ENCODE measurements at places on chromosomes 2 and 18. TPM values are rescaled to one million over a fixed set of nuclear protein-coding genes. Genes with fewer than 3 reads are reported as not detected.
A peak's percentile ranks its signal among the peaks of the same experiment; 100 is the strongest.

Gene CCL20
- total RNA-seq: not detected

Gene KCNIP3
- 7.5 TPM for total RNA-seq

DNA sequence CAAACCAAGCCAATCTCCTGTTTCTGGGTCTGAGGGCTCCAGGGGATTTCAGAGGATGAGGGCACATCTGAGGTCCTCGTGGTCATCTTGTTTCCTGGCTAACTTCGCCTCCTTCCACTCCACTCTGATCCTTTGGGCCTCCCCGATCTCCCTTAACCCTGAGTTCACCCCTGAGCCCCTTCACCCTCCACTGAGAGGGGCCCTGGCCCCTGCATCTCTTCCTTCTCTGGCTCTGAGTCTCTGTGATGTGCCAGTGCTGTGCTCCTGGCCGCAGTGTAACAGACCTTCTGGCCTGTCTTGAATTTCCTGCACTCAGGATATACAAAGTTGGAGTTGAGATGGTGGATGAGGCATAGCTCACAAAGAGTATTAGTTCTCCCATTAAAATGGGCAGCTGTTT lies 84.7 kb upstream of the BOD1L2 start:
- DNase-seq: no peak

Gene ZNF521
- 169 TPM for total RNA-seq

DNA sequence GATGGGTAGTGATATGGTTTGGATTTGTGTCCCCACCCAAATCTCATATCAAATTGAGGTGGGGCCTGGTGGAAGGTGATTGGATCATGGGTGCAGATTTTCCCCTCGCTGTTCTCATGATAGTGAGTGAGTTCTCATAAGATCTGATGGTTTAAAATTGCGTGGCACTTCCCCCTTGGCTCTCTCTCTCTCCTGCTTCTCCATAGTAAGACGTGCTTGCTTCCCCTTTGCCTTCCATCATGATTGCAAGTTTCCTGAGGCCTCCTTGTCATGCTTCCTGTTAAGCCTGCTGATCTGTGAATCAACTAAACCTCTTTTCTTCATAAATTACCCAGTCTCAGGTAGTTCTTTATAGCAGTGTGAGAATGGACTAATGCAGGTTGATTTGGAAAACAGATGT lies 223.2 kb upstream of the APCDD1 start:
- no peak for DNase-seq

Gene C2orf72
- not detected for total RNA-seq

GRCh38 chr2:239768907-239769553 lies 256.1 kb downstream of the NDUFA10 start:
- no peak for DNase-seq

DNA sequence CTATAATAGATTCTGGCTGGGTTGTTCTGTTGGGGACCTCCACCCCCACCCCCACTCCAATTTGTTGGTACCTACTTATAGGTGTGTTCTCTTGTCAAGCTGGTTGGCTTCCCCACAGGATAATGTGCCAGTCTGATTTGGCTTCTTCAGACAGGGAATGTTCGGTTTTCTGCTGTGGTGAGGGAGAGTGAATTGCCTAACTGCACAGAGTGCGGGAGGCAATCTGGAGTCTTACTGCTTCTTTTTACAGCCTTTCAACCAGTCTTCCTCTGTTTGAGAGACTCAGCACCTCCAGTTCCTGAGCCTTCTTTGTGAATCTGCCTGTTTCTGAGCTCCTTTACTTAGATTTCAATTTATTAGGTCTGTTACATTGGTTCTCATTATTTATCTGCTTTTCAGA lies 27.4 kb upstream of the SNORC start:
- DNase-seq: no peak

- DNase-seq: no peak
Observed at GRCh38 chr18:7658701-7659100, 91.6 kb downstream of the PTPRM start.

Gene CCDC74A
- 0.27 TPM for total RNA-seq

DNA sequence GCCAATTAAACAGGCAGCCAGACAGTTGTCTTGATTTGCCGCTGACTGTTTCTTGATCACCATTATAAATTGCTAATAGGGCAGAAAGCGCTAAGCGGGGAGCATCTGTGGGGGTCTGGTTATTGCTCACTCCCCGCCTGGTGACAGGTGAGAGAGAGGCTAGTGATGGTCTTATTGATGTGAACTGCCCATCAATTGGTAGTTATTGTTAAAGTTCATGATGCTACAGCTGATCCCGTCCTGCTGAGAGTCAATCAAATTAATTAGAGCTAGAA lies 148.5 kb downstream of the LNPK start:
- no peak for DNase-seq

- DNase-seq: no peak
Observed at GRCh38 chr2:28780496-28780895, 28.9 kb downstream of the PPP1CB start.

DNA sequence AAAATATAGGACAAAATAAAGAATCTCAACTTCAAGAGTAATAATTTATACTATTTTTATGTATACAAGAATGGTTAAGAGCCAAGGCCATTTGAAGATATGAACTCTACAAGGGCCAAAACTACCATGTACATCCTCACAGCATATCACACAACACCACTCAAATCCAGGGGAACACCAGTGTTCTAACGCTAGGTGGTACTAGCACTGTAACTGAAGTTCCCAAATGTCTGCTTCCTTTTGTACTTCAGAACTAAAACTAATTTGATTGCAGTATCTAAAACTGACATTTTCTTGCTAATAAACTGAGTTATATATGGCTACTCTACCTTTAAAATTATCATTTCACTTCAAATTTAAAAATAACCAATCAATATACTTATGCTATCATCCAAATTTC lies 47.0 kb downstream of the REV1 start:
- DNase-seq: no peak

- no peak for DNase-seq
Observed at GRCh38 chr2:120866483-120867140, 130.9 kb downstream of the GLI2 start.

Gene CFAP221
- not detected for total RNA-seq

Gene GALNT5
- 0.27 TPM for total RNA-seq

Gene C1QL2
- not detected for total RNA-seq

- peak; percentile 53 for DNase-seq
Observed at GRCh38 chr2:233867993-233868532, at the start of gene MSL3B. MSL3B (minus strand) TSS chr2:233868386.

Gene SLC4A3
- under 0.01 TPM for total RNA-seq

DNA sequence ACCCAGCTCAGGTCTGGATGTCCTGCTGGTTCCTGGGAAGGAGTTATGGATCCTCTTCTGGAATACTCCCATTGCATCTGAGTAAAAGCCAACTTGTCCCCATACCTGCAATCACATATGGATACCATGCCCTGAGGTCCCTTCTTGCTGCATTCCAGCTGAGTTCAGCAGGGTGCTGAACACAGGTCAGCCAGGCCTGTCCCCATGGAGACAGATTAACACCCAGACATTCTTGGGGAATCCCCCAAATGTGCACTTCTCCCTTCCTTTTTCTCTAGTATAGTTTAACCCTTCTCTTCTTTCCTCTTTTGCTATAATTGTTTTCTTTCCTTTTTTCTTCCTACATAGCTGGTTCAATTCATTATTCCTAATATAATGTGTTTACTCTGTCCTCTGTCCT lies 799.6 kb upstream of the HS6ST1 start:
- DNase-seq: no peak

DNA sequence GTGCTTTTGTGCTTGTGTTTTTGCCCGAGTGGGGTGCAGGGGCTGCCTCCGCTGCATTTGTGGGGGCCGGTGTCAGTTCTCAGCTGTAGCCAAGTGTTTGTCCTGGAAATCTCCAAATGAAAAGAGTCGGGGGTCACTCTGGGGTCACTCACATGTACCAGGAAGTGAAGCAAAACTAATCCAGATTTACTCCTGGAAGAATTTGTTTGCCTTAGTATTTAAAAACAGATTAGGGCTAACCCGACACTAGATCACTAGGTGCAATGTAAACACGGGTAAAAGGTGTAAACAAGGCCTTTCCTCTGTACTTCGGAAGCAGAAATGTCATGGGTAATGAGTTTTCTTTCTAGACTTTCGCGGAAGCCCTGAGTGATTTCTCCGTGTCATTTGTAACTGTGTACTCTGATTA lies 50.3 kb downstream of the GBX2 start:
- no peak for DNase-seq

Gene MEP1B
- total RNA-seq: not detected

DNA sequence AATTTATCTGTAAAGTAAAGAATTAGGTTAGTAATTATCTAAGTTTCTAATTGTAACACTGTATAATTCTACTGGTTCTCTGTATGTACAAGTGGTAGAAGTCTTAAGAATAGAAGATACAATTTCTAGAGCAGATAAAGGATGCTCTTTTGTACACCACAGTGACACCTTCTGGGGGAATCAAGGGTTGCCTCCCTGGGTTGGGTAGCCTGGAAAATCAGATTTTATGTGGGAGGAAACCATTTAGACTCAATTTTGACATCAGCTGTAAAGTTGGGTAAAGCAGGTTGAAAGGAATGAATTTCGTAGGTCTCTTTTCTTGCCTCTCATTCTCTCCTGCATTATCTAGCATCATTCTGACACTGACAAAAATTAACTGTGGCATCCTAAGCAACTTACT lies 354.8 kb downstream of the DCC start:
- DNase-seq: no peak

DNA sequence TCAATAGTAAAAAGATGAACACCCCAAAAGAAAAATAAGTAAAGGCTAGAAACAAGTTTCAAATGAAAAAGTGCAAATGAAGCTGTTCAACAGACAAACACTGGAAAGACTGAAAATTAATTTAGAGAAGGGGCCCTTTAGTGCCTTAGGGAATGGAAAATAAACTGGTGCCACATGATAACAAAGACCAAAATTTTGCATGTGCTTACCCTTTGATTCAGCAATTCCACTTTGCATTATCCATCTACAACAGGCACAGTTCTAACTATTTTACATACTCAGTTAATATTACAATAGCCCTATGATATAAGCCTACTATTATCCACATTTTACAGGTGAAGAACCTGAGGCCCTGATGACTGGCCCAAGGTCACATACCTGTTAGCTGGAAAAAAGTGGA lies 183.9 kb downstream of the NBAS start:
- DNase-seq: no peak

DNA sequence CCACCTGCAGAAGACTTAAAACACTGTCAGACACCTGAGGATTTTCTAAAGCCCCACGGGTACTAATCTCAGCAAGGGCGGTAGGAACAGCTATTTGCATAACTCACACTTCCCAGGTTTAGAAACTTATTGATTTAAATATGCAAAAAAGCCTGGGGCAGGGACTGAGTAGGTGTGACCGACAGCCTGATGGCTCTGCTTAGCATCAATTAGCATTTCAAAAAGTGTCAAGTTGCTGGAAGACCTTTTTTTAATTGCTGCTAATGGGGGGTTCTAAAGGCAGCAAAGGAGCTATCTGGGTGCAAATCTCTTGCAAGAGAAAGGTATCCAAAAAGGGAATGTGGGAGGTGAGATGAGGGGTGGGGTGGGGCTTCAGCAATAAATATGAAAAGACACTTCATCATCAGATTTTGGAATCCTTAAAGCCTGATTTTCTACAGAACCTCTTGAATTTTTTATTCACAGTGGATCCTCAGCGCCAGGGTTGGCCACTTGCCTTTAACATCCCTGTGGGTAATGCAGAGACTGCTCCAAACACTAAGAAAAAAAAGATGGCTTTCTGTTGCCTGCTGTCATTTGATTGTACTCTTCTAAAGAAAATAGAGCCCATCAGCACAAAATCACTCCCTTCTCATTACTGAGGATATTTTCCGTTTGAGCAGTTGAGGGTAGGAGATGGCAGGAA lies 121.1 kb upstream of the RMP24 start:
- DNase-seq: no peak

Gene AMER3
- total RNA-seq: under 0.01 TPM

Gene PRSS56
- total RNA-seq: not detected

DNA sequence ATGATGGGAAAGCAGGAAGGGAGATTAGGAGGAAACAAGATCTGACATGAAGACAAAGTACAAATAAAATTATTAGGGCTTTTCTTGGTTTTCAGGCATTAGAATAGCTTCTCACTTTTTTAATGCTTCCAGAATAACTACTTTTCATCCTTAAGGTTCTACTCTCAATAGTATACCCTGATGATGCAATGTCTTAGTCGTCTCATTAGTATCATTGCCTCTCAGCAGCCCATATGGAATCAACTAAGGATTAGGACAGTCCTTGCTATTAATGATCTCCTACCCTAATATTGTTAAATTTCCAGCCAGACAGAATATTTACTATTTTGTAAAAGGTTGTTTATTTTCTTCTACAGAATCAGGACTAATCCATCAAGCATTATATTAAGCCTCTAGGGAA lies 55.9 kb downstream of the RELCH start:
- no peak for DNase-seq

DNA sequence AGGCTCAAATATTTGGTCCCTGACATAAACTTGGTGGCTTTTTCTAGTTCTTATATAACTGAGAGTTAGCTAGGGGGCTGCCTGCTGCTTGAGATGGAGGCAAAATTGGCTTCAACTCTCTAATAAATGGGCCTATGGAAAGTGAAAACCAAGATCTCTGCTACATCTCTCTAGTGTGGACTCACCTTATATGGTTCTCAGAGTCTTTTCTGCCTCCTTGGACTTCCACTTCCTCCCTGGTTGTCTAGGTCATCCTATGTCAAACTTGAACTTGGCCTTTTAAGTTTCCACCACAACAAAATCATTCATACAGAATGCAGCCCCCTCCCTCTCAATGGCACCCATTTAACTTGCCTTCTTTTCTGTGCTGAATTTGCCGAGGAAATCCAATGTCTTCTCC lies 23.9 kb upstream of the ARHGAP25 start:
- no peak for DNase-seq

Gene RAD51AP2
- total RNA-seq: not detected

Gene DSEL
- 0.54 TPM for total RNA-seq

- peak; percentile 18 for DNase-seq
Observed at GRCh38 chr2:74290466-74291217, 52.6 kb downstream of the SLC4A5 start.

Gene SLC5A7
- total RNA-seq: not detected

GRCh38 chr18:59848002-59848401 lies 51.8 kb upstream of the PMAIP1 start:
- DNase-seq: no peak

DNA sequence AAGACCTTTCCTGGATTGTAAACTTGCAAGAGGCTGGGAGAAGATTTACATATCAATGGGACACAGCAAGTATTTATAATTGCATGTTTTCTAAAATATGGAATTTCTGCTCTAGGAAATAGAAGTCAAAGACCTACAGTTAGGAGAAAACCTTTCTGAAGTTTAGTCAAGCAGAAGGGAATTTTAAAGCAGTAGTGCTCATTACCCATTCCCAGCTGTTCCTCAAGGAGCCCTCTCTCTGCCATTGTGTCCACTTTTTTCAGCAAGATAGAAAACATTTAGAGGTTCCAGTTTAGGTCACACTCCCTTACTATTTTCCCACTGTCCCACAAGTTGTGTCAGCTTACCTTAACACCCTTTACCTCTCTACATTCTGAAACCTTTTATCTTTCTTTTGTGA lies 584.0 kb upstream of the CHAC2 start:
- no peak for DNase-seq
